ENCODE measurements at places on chromosomes 3 and 15.

DNA sequence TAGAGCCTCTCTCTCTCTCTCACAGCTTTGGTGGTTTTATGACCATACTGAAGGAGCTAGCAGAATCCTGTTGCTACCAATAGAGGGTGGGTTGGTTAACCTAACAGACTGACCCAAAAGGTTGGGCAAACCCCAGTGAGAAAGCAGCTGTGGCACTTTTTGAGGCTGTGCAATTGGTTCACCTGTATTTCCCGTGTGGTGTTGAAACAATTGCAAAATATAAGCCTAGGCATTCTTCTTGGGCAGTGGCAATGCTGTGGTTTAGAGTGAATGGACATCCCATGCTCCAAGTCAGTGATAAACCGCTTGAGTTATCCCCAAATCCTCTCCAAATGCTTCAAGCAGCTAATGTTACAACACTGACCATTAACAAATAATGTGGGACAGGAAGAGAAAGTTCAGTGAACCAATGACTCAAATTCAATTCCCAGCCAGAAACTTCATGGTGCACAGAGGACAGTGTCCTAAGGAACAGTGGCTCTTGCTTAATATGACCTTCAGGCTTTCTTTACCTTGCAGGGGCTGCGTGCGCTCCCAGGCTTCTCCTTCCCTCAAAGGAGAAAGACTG lies 261.9 kb upstream of the ICE2 start:
- DNase-seq: peak; percentile 32

GRCh38 chr15:74958320-74958907 lies 1.8 kb upstream of the RPP25 start:
- peak; percentile 45 for DNase-seq

DNA sequence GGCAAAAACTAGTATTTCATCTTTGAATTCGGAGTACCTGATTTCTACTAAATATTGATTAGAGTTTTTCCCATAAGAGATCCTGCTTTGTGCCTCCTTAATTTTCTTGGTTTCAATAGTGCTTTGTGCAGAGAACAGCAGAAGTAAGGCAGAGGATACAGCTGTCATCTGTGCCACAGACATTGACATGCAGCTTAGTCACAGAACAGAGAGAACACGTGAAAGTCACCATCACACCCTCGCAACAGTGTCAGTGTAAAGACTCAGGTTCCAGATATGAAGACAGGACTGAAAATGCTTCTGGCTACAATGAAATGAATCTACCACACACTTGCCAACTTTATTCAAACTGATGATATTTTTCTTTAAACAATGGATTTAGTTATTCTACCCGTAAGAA lies 942.8 kb upstream of the CFAP20DC start:
- no peak for DNase-seq

DNA sequence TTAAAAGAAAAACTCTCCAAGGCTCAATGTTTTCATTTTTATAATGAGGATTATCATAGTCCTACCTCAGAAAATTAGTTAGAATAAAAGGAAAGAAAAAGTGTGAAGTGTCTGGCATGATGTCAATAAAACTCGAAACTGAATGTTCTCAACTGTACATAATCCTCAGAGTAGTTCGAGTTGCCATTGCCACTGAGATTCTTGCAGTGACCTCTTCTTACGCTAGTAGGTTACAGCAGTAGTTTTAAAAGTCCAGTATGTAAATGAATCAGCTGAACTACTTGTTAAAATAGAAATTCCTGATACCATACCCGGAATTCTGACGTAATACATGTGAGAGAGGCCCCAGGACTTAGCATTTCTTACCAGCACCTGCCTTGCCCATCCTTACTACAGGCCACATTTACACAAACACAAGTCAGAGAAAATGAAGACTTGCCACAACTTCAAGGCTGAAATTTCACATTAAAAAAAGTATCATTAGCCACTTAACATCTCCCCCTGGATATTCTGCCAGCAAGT lies 502.6 kb downstream of the FGF12 start:
- no peak for DNase-seq

- no peak for DNase-seq
These were observed 138.4 kb downstream of the SST start for GRCh38 chr3:187531831-187532230.

DNA sequence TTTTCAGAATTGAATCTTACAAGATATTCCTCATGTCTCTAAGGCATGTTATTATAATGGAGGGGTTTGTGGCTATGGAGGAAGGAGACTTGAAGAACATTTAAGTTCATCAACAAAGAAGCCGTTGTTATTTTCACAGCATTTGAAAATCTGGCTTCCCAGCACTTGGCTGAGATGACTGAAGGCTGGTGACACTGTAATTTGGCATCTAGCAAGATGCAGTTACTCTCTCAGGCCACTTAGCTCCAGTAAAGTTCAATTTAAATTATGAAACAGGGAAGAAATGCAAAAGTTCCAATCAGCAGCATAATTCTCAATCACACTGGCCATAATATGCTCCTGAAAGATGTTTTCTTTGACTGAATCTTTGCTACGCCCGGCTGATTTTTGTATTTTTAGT lies 139.4 kb upstream of the NUDT16 start:
- no peak for DNase-seq

DNA sequence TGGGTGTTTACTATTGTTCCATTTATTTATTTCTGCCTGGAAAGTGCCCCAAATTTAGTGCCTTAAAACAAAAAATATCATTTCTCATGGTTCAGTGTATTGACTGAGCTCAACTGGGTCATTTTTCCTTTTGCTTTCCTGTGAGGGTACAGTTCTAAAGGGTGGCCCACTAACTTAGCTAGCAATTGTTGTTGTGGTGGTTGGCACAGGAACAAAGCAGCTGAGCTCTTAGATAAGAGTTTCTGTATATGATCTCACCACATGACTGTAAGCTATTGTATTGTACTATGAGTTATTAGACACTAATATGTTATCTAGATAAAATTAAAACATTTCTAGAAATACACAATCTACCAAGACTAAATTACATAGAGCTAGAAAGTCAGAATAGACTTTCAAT lies 1283.7 kb downstream of the OTOL1 start:
- no peak for DNase-seq

DNA sequence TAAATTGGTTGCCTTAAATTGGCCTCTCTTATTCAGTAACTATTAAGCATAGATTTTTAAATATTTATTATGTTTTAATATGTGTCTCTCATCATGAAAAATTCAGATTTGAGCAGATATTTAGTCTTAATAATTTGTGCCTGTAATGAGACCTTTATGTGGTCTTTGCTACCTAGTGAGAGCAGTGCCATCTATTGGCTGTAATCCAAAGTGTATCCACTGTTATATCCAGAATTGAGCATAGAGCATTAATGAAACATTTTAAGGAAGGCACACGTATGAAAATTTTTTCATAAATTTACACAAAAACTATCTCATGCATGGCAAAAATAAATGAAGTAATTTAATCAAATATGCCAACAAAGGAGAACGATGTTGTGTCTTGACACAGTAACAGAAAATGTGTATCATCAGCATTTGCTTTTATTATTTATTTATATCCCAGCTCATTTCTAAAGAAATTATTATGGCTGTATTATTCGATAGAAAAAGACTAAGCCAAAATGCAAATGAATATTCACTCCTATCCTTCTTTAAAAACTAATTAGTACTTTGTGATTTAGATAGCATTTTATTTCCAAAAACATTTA lies 203.5 kb downstream of the RSRC1 start:
- peak; percentile 34 for DNase-seq

GRCh38 chr15:68366314-68366713 lies 65.6 kb downstream of the ITGA11 start:
- DNase-seq: no peak

- no peak for DNase-seq
These were observed 476.3 kb downstream of the AGBL1 start for GRCh38 chr15:86555939-86556338.

DNA sequence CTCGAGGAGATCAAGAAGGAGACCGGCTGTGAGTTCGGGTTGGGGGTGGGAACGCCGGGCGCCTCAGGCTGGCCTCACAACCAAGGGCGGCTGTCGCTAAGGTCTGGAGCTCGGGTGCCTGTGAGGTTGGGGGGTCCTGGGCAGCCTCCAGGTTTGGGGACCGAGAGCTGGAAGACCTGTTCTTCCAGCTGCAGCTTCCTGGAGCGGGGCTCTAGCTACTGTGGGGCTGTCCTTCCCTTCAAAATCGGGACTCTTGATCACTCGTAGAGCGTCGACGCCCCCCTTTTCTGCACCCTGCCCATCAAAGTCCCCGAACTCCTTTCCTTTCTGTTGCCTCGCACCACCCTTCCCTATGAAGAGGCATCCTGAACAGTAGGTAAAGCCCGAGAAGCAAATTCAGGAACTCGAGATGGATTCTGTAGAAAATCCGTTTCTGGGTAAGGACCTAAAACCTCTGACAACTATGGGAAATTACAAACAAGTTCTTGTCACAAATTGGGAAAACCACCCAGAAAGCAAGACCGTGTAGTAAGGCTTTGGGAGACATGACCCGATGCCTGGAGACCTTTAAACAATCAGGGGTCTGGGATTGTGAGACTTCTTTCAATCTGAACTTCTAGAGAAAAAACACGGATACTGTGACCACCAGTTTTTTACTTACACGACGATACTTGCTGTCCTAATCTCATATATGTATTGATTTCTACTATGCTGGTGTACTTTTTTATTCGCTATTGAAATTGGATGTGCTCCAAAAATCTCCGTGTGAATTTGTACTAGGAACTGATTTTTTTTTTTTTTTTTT lies 556 bp downstream of the CHP1 start:
- DNase-seq: no peak

DNA sequence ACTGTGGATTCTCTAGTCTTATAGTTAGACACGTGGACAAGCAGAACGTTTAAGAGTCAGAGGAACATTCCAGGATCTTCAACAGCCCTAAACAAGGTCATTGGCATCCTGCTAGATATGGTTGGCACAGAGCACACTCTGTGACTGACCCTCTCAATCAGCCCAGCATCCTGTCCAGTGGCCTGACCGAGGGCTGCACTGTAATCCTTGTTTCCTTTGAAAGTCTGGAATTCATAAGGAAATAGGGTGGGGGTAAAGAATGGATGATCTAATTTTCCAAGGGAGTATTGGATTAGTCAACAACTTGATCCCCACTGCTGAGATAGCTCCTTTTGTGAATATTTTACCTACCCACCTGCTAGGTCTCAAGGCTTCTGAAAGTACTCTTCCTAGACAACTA lies 94.5 kb upstream of the DLG1 start:
- DNase-seq: peak; percentile 21

GRCh38 chr3:31541089-31541488 lies 8.4 kb downstream of the STT3B start:
- DNase-seq: peak; percentile 12

DNA sequence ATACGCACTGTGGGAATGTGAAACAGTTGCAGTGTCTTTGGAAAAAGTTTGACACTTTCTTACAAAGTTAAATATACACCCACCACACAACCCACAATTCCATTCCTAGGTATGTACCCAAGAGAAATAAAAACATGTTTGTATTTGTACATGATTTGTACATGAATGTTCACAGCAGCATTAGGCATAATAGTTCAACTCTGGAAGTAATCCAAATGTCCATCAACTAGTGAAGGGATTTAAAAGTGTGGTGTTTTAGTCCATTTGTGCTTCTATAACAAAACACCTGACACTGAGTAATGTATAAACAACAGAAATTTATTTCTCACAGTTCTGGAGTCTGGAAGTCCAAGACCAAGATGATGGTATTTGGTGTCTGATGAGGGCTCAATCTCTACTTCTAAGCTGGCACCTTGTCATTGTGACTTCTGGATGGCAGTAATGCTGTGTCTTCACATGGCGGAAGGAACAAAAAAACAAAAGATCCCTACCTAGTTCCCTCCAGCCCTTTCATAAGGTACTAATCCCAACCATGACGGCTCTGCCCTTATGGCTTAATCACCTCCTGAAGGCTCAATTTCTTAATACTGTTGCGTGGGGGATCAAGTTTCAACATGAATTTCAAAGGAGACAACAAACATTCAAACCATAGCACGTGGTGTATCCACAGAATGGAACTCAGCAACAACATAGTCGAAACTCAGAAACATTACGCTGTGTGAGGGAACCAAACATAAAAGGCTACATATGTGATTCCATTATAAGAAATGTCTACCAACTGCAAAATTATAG lies 120.5 kb downstream of the AQP9 start:
- DNase-seq: no peak

- no peak for DNase-seq
These were observed 4.7 kb upstream of the CCDC54 start for GRCh38 chr3:107372506-107372905.

GRCh38 chr15:85097250-85097649 lies 115.6 kb downstream of the PDE8A start:
- DNase-seq: no peak

- no peak for DNase-seq
These were observed 182.3 kb downstream of the OR4M2 start for GRCh38 chr15:22262613-22263020.

DNA sequence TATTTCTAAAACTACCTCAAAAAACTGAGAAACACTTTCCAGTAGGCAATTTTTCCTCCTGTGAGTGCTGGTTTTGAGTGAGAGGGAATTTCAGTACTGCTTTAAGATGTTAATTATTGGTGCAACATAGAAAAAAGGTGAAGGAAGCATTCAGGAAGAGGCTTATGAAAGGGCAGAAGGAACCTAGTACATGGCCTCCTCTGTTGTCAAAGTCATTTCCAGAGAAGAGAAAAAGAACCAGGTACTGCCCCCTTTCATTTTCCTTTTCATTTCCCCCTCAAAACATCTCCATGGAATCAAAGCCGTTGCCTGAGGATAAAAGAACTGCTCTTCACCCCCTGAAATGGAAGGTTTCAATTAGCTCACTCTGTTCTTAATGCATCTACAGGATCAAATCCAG lies 19.8 kb downstream of the RARRES1 start:
- DNase-seq: no peak

DNA sequence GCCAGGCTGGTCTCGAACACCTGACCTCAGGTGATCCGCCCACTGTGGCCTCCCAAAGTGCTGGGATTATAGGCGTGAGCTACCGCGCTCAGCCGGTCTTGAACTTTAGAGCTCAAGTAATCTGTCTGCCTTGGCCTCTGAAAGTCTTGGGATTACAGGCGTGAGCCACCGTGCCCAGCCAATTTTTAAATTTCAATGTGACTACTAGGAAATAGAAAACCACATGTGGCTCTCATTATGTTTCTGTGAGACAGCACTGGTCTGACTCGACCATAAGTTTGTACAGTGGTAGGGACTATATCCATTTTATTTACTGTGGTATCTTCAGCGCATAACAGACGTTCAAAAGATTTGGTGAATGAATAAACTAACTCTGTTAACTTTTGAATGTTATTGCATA lies 9.1 kb downstream of the ZFAND6 start:
- DNase-seq: no peak

DNA sequence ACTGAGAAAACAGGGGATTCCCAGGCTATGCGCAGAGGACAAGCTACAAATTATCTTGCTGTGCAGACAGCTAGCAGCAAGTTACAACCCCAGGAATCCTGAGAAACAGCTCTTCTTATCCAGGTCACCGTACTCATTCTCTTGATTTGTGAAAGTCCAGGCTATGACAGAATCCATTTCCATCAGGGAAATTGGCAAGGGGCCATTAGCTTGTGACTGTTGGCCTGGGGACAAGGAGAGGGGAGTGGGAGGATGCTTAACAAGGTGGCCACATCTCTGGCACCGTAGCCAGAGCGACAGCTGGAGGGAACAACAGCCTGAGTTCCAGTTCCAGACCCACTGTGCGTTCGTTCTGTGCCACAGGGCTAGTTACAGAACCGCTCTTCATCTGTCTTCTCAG lies 44.9 kb upstream of the PLXNA1 start:
- DNase-seq: no peak

Data from HCEC 1CT (cell line).